ENCODE measurements at places on chromosomes 5 and 9.
A peak's percentile ranks its signal among the peaks of the same experiment; 100 is the strongest.

DNA sequence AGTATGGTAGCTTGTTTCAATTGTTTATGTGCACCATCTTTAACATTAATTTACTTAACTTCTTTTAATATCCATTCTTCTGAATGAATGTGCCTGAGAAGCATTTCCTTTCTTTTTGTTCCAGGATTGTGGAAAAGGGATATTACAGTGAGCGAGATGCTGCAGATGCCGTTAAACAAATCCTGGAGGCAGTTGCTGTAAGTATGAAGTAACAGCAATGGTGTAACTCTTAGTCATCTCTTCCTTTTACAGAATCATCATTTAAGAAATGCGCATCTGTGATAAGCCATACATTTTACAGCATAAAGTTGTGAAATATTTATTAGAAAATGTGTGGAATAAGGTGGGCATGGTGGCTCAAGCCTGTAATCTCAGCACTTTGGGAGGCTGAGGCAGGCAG lies 117.7 kb downstream of the STARD4 start:
- DNase-seq = no peak

GRCh38 chr9:87336914-87337333 lies 160.7 kb upstream of the DAPK1 start:
- no peak for DNase-seq

DNA sequence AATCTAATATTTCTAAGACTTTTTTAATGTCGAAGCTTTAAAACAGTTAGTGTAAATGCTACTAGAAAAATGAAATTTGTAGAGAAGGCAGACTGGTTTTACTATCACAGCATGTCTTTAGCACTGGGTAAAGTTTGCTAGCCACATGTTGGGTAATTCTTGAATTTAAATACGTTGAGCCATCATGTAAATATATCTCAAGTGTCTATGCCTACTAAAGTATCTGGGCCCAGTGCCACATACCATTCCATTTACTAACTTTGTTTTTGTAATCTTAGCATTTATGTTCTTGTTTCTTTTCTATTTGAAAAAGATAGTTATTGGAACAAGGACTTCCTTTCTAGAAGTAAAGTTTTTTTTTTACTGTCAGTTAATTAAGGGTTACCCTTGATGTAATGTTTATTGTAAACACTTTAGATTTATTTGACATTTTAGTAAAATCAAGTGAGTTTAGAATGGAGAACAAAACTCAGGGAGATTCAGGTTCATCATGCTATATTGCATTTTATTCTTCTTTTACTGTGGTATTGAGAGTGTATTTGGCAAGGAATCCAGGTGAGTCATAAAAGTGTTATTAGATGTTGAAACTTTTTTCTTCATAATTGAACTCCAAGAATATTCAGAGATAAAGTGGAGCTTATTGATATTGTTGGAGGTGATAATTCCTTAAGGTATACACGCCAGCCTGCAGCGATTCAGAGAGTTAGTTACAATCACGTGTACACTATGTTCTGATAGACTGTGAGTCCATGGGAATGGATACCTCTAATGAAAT lies 182.4 kb downstream of the CCDC171 start:
- DNase-seq = peak; percentile 23

DNA sequence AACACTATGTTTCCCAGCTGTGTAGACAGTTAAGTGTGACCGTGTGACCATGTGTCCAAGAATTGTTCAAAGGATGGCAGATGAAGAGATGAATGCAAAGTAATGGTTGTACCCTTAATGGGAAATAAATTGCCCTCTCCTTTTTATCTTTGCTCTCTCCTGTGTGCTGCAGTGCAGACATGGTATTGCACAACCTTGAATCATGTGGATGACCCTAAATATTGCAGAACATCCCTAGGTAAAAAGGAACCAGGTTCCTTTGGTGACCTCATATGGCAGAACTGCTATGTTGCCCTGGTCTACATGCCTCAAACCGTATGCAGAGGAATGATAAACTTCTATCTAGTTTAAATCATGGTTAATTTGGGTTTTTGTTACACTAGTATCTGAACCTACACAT lies 81.7 kb upstream of the CTNND2 start:
- no peak for DNase-seq

- DNase-seq = no peak
These were observed 713 bp downstream of the MOB3B start for GRCh38 chr9:27528886-27529315.

DNA sequence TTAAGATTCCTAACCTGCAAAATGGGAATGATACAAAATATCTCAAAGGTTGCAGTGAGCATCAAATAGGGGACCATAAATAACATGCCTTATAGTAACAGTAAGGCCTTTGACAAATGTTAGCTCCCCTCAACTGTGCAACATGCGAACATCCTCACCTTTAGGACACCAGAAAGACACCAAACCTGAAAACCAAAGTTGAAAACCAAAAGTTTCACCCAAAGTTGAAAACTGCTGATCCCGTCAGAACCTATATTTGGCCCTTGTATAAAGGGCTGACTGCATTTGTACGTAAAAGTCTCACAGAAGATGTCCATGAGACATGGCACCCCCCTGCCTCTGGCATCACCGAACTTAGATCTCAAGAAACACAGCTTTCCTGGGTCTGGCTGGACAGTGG lies 12.1 kb downstream of the CDK5RAP2 start:
- DNase-seq = no peak

DNA sequence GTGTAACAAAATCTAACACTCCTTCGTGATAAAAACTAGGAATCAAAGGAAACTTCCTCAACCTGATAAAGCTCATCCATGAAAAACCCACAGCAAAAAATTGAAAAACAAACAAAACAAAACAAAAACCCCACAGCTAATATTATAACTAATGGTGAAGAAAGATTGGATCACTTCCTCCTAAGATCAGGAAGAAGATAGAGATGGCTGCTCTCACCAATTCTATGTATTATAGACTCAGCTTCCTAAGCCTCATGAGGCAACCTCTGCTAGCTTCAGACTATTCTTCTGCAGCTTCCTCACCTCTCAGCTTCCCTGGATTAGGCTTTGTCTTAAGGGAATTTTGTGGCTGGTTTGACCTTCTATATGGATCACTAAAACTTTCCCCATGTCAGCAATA lies 40.1 kb downstream of the PHAX start:
- DNase-seq = no peak

- no peak for DNase-seq
These were observed 25.8 kb downstream of the NADK2 start for GRCh38 chr5:36215910-36216309.

- no peak for DNase-seq
These were observed 287.7 kb downstream of the FBXL7 start for GRCh38 chr5:15787681-15788080.

- DNase-seq = no peak
These were observed 6.8 kb upstream of the TOR2A start for GRCh38 chr9:127741831-127742434.

DNA sequence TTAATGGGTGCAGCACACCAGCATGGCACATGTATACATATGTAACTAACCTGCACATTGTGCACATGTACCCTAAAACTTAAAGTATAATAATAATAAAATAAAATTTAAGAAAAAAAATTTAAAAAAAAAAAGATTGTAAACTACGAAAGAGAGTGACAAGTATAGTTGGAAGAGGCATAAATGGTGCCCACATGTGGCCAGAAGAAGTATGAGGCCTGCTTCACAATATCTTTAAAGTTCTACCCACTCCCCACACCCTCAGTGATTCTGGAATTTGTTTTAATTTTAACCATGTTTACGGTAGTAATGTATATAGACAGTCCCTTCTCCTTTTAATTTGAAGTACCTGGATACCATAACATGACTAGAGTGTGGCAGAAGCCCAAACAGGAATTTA lies 172.7 kb downstream of the CHSY3 start:
- DNase-seq = no peak

DNA sequence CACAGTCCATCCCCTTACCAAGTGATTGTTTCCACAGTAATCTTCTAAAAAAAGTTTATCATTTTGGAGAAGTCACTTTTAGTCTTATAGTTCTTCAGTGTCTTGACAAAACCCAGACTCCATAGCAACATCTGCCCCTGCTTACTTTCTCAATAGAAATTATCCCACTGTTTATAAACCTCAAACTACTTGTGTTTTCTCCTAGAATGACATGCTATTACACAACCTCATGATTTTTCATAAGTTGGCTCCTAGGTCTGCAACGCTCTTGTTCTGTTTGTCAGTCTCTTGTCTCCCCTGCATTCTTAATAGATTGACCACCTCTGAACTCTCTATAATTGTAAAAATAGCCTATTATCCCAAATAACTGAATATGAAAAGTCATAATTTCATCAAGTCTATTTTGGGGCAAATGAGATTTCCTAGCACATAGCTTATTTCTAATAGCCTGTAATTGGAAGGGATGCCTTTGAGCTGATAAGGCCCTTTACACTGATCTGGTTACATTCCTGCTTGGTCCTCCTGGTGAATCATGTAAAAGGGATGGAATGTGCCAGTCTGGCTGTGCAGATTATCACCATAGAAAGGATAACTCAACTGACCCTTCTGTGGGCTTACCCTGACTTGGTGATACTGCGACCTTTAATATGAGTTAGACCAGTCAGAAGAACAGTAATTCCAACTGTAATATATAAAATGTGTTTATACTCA lies 69.6 kb downstream of the CHSY3 start:
- no peak for DNase-seq

- DNase-seq = no peak
These were observed 32.9 kb downstream of the PRRX2 start for GRCh38 chr9:129698254-129698757.

DNA sequence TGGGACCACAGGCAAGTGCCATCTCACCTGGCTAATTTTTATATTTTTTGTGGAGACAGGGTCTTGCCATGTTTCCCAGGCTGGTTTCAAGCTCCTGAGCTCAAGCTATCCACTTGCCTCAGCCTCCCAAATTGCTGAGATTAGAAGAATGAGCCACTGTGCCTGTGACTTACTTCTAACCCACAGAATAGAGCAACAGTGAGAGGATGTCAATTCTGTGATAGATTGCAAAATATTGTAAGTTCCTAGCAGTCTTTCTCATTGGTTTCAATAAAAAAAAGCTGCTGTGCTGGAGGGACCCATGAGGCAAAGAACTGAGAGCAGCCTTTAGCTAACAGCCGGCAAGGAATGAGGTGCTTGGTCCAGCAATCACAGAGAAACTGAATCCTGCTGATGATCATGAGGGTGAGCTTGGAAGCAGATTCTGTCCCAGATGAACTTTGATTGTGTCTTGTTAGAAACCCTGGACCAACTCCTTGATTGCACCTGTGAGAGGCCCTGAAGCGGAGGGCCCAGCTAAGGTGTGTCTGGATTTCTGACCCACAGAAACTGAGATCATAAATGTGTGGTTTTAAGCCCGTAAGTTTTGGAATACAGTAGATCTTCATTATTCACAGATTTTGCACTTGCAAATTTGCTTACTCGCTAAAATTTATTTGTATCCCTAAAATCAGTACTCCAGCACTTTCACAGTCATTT lies 149.7 kb downstream of the GCNT1 start:
- no peak for DNase-seq

- no peak for DNase-seq
These were observed 32.1 kb downstream of the PRRC1 start for GRCh38 chr5:127549551-127549950.

DNA sequence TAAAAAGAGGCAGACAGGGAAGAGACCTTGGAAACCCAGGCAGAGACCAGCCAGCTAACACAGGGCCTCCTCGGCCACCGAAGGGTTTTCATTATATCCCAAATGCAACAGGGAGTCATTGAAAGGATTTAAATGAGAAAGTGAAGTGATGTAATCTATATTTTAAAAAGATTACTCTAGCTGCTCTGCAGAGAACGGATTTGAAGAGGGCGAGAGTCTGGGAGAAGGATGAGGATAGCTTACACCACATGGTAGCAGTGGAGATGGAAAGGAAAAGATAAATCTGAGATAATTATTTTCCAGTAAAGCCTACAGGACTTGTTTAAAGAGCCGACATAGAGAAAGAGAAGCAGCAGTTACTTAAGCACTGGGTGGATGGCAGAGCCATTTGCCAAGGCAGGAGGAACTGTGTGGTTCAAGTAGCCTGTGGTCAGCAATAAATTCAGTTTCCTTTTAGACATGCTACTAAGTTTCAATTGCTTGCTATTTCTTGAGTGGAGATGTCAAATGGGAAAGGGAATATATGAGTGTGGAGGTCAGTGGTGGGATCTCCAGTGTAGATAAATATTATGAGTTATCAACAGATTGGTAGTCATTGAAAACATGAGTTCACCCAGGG lies 9.3 kb downstream of the FBN2 start:
- DNase-seq = no peak

DNA sequence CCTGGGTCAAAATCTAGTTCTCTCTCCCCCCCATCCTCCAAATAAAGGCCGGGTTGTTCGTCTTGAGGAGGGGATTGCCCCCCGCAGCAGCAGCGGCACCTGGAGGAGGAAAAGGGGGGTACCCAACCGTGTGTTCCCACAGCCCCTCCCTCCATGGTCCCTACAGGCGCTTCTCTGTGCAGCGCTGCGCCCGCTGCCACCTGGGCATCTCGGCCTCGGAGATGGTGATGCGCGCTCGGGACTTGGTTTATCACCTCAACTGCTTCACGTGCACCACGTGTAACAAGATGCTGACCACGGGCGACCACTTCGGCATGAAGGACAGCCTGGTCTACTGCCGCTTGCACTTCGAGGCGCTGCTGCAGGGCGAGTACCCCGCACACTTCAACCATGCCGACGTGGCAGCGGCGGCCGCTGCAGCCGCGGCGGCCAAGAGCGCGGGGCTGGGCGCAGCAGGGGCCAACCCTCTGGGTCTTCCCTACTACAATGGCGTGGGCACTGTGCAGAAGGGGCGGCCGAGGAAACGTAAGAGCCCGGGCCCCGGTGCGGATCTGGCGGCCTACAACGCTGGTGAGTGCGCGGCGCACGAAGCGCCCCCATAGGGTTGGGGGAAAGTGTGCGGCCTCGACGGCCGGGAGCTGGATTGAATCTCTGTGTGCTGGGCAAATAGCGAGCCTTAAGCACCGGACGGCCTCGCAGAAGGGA lies 3.5 kb downstream of the LHX2 start:
- no peak for DNase-seq

- DNase-seq = no peak
These were observed 613.6 kb upstream of the KLF4 start for GRCh38 chr9:108103046-108103693.

DNA sequence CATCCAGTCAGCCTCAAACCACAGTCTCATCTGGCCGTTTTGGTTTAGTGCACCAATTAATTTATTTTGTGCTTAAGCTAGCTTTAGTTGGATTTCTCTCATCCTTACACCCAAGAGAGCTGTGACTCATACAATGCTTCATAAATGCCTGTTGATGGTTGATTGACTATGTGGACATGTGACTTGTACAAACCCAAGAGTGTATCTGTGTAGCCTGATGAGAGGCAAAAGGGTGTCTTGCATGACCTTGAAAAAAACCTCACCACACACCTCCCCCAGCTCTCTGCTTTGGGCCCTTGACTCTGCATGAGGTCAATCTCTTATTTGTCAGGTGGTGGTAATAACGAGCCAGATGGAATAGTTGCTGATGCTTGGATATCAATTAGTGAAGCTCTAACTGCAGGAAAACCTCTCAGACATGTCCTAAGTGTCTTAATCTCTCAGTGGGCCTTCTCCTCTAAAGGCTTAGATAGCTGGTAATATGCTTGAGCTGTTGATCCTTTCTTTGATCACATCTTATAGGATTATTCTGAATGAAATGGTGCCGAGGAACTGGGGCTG lies 10.6 kb upstream of the GLRA1 start:
- DNase-seq = no peak

GRCh38 chr5:1159774-1160406 lies 41.5 kb upstream of the SLC6A19 start:
- no peak for DNase-seq
